ENCODE measurements at places on chromosomes 2 and 18.
A peak's percentile ranks its signal among the peaks of the same experiment; 100 is the strongest.

DNA sequence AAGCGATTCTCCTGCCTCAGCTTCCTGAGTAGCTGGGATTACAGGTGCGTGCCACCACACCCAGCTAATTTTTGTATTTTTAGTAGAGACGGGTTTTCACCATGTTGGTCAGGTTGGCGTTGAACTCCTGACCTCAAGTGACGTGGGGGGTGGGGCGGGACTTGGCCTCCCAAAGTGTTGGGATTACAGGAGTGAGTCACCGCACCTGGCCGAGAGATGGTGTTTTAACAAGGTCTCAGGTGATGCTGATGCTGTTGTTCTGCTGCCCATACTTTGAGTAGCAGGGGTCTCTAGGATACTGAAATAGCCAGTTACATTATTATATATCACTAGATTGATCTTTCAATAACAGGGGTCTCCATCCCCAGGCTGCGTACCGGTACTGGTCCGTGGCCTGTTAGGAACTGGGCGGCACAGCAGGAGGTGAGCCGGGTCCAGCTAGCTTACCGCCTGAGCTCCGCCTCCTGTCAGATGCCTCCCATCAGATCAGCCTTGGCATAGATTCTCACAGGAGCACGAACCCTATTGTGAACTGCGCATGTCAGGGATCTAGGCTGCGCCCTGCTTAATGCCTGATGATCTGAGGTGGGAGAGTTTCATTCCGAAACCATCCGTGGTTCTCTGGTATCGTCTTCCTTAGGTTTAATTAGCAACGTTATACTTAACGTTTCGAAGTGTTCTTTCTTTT is 48.3 kb upstream of the SLC38A11 start:
- DNase-seq, result no peak

- DNase-seq, result no peak
Measured at GRCh38 chr18:23226391-23226790, 91.1 kb downstream of the CABLES1 start.

GRCh38 chr18:37330173-37330572 is 235.4 kb downstream of the CELF4 start:
- no peak for DNase-seq

GRCh38 chr2:1077911-1078310 is 127.3 kb downstream of the SNTG2 start:
- DNase-seq, result no peak

DNA sequence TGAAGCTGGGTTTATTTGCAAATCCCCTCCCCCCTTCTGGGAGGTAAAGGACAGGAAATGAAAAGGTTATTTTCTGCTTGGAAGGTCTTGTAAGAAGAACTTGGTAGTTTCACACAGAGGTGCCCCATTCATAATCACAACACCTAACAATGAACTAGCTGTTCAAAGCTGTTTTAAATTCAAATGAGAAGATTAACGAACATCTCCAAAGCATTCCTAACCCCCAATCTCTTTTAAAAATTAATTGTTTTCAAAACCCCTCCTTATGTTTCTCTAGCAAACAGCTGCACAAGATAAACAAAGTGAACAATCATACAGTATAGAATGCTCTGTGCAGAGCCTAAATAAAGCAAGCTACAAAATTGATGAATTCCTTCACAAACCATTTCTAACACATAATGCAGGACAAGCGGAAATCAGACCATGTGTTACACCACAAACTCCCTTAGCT is 271.4 kb downstream of the SATB2 start:
- no peak for DNase-seq

GRCh38 chr2:232637866-232638583 is 4.6 kb downstream of the EFHD1 start:
- no peak for DNase-seq

DNA sequence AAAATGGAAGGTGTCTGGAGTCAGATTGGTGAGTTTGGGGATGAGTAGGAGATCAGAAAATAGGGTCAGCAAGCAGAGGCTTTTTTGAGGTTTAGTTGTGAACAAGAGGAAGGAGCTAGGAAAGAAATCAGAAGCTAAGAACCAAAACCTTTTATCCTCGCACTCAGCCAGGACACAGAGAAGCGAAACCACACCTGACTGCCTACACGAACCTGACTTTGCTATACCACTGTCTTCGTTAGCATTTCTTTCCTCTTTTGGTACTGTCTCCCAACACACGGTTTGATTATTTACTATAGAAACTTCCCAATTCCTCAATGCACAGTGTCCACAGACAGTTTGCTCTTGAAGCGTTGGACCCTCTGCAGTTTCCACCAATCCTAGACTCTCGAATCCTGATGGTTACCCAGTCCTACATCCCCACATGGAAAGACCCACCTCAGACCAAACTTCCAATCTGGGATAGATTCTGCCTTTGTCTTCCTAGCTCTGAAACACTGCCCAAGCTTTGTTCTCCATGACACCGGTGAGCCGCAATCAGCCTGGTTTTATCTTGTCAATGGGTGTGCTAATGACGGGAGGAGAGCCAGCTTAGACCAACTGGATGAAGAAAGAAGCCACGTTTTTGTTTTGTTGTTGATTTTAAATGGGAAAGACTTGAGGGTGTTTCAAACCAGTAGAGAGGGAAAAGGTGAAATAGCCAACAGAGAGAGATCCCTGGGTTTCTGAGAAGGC is 137.4 kb downstream of the CABLES1 start:
- DNase-seq, result no peak

DNA sequence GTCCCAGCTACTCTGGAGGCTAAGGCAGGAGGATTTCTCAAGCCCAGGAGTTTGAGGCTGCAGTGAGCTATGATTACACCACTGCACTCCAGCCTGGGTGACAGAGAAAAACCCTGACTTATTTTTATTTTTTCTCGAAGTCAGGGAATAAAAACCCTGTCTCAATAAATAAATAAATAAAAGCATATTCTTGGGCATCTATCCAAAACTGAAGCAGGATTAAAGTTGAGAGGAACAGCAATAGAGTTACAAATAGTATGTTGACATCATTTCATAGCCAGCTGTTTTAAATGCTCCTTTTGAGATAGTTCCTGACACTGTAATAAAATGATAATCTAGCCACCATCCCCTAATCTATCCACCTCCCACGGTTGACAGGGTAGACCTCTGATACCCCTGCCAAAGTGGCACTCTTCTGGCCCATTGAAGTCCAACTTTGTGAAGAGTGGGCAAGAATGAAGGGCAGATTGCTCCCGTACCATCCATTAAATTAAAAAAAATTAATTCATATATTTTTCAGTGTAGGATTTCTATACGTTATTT is 42.3 kb upstream of the LPIN2 start:
- DNase-seq, result no peak

GRCh38 chr2:130341562-130342019 is 1.1 kb upstream of the IMP4 start:
- DNase-seq, result no peak

- no peak for DNase-seq
Measured at GRCh38 chr2:42359304-42359964, 1.6 kb downstream of the COX7A2L start.

DNA sequence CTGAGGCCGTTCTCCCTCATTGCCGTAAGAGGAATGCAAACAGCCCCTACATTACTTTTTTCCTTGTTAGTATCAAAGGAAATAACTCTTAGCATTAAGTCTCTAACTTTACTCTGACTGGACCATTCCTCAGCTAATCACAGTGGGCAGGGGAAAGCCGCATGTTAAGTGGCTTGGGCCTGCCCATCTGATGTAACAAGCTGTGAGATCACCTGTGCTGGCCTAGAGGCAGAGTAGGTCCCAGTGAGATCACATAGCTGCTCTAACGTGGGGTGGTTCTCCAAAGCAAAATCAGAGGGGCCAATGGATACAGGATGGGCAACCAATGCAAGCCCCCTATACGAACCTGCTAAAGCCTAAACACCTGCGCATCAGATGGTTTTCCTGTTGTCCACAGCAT is 5.9 kb upstream of the MOCOS start:
- no peak for DNase-seq

GRCh38 chr2:37201766-37202165 is 5.5 kb downstream of the CEBPZOS start:
- peak; percentile 56 for DNase-seq

GRCh38 chr2:240672701-240673190 is 9.9 kb downstream of the AQP12B start:
- no peak for DNase-seq

DNA sequence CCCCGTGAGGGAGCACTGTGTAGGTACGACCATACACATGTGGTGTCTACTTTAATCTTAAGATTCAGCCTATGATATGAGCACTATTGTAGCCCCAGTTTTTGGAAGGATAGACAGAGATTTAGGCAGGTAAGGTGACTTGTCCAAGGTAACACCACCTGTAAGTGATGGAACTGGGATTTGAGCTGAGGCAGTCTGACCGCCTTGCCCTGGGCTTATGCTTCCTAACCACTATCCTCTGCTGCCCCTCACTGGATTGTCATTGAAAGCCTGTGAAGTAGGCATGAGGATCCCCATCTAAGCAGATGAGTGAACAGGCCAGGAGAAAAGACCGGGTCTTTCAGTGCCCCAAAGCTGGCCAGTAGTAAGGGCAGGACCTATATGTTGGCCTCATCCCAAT is 343.8 kb downstream of the CYRIA start:
- DNase-seq, result no peak

- DNase-seq, result no peak
Measured at GRCh38 chr2:197937814-197938213, 133.4 kb downstream of the PLCL1 start.
